ENCODE measurements at places on chromosomes 2 and 18.
A peak's percentile ranks its signal among the peaks of the same experiment; 100 is the strongest.

DNA sequence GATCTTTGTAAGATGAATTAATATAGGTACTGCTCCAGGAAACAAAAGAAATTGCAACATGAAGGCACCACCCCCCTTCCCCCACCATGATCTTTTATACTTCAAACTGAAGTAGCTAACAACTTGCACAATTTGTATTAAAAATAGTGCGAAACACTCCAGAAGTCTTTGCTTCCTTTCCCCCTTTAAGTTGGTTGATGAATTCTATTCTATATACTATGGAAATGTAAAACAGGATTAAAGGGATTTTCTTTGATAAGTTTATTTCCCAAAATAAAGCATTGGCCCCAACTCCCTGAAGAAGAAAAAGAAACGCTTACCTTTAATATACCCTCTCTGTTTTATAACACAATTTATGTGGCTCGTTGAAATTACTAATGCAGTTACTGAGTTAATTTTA, 227.1 kb downstream of the ARHGAP15 start:
- DNase-seq, result no peak

- DNase-seq, result peak; percentile 68
Observed at GRCh38 chr2:65228263-65228750, 676 bp downstream of the ACTR2 start.

- no peak for DNase-seq
Observed at GRCh38 chr2:192413812-192414681, 219.3 kb upstream of the TMEFF2 start.

GRCh38 chr2:2875831-2876230, 501.8 kb downstream of the EIPR1 start:
- no peak for DNase-seq

- DNase-seq, result no peak
Observed at GRCh38 chr2:153072813-153073212, 354.4 kb downstream of the ARL6IP6 start.

- DNase-seq, result no peak
Observed at GRCh38 chr18:26403491-26403890, 144.9 kb downstream of the KCTD1 start.

- DNase-seq, result no peak
Observed at GRCh38 chr2:160984426-160985077, 175.7 kb upstream of the TANK start.

DNA sequence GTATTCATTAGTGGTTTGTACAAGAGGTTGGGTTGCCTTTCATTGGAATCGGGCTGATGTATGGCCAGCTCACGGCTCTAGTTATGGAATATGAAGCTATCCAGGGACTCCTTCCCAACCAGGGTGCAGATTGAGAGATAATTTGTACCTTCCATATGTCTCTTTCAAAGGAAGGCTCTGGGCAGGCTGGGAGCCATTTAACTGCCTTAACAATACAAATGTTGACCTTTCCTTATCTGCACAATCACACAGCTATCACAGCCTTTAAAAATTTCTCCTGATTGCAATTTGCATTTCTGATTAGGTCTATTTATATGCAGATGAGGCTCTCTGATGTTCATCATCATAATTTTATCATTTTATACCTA, 58.7 kb downstream of the MYO3B start:
- DNase-seq, result no peak

- no peak for DNase-seq
Observed at GRCh38 chr2:202771741-202772460, 99.7 kb downstream of the ICA1L start.

DNA sequence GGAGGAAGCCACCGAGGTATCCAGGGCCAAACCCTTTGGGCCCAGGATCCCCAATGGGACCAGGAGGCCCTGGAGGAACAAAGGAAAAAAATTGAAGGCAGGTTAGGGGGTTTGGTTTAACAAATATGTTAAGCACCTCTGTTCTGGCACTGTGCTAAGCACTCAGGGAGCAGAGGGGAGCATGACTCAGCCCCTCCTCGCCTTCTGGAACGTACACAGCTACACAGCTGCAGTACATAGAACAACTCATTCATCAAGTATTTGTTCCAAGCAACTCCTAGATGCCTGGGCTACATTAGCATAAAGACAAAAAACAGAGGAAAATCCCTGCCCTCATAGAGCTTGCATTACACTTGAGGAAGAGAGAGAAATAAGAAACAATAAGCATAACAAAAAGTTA, 153.6 kb downstream of the COL4A4 start:
- no peak for DNase-seq

DNA sequence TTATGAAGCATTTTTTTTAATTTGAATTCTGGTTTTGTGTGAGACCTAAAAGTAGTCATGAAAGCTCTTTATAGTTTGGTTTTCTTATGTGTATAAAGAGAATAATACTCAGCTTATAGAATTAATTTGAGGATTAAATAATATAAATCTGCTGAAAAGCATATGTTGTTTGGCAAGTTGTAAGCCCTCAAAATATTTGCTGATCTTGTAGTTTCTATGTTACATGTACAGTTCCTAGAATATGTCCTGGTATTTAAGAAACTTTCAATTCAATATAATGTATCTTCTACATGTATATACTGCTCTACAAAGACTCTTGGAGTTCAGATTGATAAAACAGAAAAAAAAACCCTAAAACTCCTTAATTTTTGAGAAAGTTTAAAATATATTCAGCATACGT, 605.5 kb upstream of the FAM98A start:
- no peak for DNase-seq

DNA sequence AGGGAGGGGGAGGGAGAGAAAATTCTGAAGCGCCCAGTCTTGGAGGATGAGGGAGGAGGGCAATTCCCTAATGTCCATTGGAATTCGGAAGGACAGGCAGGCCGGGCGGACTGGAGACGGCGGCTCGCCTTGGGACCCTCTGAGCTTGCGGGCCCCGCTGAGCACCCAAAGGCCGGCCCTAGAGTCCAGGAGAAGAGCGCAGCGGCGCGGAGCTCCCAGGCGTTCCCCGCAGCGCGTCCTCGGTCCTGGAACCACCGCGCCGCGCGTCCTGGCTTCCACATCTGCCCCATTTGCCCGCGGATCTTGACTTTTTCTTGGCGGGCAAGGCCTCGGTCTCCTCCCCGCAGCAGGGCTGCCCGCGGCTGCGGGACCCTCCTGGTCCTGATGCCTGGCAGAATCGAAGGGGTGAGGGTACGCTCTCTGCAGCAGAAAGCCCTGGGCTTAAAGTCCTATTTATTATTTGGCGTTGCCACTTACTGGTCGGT, 675 bp upstream of the MLPH start:
- DNase-seq, result no peak

GRCh38 chr2:150060341-150060740, 427.1 kb downstream of the RND3 start:
- DNase-seq, result no peak

- no peak for DNase-seq
Observed at GRCh38 chr2:125707611-125708010, 948.3 kb upstream of the GYPC start.

- DNase-seq, result no peak
Observed at GRCh38 chr2:150041722-150042425, 445.6 kb downstream of the RND3 start.

- no peak for DNase-seq
Observed at GRCh38 chr2:51706220-51706619, 674.3 kb upstream of the NRXN1 start.

DNA sequence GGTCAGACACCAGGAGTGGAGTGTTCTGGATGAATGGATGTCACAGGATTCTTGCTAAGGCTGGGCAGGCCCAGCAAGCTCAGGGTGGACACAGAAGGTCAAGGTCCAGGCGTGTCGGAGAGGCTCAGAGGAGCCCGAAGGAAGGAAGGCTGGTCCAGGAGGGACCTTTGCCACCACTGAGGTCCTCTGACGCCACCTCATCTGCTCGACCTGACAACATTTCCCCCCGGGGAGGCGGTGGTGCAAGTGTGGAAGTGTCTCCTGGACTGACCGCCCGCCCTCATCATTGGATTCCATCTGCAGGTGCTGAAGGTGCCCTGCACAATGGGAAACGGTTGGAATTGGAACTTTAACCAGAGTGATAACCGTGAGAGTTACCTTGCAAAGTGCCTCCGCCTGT, 124.6 kb downstream of the RTP5 start:
- no peak for DNase-seq

DNA sequence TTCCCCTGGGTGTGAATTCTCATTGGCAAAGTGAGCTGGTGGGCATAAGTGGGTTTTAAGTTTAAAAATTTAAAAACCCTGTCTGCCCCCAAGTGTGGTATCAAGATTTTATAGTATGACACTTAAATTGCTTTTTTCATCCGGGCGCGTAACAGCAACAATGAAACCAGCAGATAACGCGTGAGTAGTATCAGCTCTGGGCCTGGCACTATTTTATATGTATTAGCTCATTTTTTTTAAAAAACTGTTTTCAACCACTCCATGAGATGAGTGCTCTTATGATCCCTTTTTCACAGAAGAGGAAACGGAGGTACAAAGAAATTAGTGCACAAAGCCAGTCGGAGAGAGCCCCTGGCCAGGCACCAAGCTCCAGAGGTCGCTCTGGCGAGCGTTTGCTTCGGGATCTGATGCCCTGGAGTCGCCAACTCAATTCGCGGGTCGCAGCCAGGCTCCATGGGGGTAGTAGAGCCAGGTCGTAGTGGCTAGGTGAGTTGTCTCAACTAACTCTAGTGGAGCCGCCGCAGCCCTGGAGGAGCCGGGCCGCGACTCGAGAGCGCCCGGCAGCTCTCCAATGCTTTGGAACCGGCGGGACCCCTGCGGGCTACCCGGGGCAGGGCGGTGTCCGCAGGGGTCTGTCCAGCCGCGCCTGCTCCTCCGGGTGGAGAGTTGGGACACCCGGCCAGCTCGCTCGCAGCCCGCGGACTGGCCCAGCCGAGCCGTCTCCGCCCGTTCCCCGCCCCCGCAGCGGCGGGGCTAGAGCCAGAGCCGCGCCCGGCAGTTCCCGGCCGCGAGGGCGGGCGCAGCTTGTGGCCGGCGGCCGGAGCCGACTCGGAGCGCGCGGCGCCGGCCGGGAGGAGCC, at the start of gene IL1R1:
IL1R1 (plus strand) TSS at position 777 of the 859 bp plus-strand sequence. CDS start 14,979 bp downstream, outside the sequence.
- DNase-seq, result no peak

- DNase-seq, result no peak
Observed at GRCh38 chr18:63752636-63753035, 22.6 kb upstream of the SERPINB7 start.

GRCh38 chr2:143840601-143841000, 679.3 kb downstream of the ZEB2 start:
- DNase-seq, result no peak

DNA sequence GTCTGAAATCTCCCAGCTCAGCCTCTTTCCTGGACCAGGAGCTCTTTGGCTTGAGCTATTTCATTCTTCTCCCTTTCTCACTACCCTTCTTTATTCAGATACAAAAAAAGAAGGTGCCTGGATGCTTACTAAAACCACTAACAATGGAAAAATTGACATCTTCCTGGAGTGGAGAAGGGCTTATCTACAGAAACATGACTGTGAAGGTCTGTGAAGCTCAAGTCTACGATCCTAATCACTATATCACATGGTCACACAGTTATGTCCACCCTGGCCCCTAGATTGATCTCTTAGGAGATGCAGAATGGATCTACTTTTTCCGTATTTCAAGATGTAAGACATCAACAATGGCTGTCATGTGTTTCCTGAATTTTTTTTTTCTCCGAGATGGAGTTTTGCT, 5.7 kb upstream of the KRCC1 start:
- DNase-seq, result no peak

DNA sequence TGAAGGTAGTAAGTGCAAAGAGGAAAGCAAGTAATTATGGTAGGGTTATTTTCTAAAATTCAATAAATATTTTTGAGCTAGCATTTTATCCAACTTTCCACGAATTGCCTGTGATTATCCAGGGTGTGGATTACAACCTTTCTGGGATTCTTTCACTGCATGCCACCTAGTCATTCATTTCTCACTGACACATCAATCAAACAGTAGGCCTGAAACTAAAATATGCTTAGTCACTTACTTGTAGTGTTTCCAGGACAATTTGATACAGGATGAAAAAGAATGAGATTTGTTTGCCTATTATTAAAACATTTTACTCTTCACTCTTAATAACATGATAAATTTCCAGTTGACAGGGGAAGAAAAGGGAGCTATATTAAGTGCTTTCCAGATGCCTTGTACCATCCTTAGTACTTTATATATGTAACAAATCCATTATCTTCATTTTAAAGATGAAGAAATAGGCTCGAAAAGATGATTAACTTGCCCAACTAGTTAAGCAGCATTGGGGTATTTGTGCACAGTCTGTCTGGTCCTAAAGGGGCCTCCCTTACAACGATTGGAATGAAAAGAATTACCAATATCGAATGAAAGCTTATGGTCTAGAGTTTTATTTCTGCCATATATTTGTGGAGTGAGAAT, 70.4 kb downstream of the KCTD1 start:
- no peak for DNase-seq

GRCh38 chr2:25276569-25277465, 64.9 kb downstream of the DNMT3A start:
- peak; percentile 16 for DNase-seq

DNA sequence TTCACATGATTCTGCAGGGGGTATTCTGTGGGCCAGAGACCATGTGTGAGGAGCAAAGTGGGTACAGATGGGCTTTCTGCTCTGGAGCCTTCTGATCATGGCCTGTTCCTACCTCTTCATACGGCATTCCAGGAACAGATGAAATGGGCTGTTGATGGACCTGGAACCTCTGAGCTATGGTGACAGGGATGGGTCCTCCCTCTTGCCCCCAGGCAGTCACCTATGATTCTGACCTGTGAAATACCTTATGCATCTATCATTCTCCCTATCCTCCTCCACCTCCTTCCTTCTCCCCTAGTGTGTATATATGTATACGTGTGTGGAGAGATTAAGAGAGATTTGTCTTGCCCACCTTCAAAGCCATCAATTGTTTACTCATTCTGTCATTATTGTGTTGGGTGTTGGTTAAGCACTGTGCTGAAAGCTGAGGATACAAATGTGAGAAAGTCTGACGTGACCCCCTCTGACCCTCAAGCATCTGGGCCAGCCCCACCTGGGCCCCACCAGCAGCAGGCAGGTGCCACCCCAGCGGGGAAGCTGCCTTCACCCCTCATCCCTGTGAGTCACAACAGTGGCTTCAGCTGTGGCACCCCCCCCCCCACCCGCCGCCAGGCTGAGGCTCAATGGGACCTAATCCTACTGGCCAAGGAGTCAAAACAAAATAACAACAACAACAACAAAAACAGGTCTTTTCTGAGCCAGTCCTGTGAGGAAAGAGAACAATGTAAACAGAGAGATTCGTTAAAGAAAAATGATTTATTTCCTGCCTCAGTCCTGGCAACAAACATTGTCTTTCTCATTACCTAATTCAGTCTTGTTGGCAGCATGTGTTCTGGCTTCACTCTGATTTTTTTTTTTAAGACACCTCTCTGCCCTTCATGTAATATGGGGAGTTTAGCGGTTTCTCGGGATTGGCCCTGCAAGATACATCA, 103.8 kb upstream of the CDC42EP3 start:
- DNase-seq, result no peak

GRCh38 chr2:73110168-73111072, 2.3 kb downstream of the RAB11FIP5 start:
- DNase-seq, result no peak

Measured in bone marrow (tissue), 2 donors.